ENCODE measurements at places on chromosomes 16 and 17.

DNA sequence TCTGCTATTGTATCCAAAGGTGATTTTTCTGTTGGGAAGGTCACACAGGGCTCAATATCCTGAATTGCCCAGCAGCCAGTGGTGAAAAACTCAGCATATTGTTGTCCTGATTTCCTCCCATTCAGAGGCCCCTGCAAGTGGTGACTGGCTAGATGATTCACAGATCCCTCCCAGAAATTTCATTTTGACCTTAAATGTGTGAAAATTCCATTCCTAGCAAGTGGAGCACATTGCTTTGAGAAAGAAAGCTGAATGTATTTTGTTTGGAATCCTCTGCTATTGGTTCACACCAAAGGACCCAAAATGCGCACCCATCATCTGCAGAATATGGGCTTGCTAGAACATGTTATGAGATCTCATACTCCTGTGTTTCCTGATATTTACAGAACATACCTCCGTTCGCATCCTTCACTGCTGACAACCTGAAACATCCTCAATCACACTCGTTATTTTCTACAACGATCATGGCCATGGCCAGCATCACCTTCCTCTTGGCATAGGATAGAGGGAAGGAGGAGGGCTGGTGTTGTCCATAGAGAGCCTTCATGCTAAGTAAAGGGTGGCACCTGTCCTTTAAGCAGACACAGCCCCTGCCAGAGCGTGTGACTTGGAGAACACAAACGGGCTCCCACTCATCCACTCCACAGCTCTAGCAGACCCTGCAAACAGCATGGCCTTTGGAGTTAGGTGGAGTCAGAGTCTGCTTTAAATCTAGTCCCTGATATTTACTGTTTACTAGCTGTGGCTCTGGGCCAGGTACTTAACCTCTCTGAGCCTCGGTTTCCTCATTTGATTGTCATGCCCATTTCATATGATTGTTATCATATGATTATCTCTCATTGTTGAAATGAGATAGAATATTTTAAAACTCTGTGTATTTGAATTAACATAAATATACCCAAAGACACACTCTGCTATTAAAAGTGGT is 30.4 kb upstream of the NFAT5 start:
- DNase-seq, result no peak

GRCh38 chr16:82865412-82865811 is 238.6 kb downstream of the CDH13 start:
- no peak for DNase-seq

DNA sequence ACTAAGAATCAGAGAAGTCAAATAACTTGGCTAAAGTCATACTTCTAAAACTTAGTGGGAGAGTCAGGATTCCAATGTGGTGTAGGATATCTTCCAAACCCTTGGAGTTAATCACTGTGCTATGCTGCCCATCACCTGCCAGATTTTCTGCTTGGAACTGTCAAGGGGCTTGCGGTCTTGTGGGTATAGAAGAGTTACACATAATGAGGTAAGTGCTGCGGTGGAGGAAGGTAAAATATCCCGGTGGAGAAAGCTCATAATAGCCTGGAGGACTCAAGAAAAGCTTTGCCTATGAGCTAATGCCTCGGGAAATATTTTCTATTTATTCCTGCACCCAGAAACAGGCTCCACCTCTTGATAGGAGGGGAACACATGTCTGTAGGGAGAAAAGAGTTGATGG is 195.6 kb downstream of the UTP18 start:
- DNase-seq, result no peak

DNA sequence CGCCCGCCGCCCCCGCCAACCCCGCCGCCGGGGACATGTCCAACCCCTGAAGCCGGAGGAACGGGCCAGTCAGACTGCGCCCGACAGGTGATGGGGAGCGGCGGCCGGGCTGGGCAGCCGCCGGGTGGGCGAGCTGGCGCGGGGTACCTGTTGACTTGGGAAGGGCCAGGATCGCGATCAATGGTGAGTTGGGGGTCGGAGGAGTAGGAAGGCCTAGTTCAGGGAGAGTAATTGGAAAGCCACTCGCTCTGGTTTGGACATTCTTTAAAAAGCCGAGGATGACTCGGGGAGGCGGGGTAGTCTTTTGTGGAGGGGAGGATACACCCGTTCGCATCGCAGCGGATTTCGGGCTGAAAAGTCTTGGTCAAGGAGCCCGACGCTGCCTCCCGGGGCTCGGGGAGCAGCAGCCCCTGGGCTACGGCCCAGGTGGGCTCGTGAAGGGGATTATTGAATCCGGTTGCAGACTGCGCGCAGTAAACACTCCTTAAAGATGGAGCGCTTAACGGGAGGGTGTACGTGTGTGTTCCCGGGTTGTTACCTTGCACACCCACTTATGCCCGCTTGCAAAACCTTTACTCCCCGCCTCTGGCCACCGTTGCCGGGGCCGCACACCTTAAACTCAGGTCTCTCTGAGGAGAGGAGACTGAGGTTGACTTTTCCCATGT is 123.8 kb downstream of the GOSR1 start:
- DNase-seq, result no peak

DNA sequence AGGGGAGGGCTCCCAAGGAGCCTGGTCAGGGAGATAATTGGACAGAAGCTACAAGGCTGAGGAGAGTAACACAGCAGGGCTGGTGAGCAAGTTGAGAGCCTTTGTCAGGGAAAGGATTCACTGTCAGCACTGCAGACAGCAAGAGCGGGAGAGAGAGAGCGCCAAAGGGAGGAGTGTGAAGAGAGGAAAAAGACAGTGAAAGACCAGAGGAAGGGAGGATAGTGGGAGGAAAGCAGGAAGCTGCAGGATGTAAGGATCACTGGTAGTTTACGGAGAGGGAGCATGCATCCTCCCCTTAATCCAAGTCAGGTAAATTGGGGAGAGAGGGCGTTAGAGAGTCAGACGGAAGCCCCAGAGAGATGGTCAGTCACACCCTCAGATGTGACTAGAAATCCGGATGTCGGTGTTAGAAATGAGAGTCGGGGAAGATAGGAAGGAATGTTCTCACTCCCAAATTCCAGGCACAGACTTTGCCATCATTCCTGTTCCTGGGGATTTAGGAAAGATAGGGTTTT is 13.8 kb upstream of the SPOP start:
- DNase-seq, result no peak

DNA sequence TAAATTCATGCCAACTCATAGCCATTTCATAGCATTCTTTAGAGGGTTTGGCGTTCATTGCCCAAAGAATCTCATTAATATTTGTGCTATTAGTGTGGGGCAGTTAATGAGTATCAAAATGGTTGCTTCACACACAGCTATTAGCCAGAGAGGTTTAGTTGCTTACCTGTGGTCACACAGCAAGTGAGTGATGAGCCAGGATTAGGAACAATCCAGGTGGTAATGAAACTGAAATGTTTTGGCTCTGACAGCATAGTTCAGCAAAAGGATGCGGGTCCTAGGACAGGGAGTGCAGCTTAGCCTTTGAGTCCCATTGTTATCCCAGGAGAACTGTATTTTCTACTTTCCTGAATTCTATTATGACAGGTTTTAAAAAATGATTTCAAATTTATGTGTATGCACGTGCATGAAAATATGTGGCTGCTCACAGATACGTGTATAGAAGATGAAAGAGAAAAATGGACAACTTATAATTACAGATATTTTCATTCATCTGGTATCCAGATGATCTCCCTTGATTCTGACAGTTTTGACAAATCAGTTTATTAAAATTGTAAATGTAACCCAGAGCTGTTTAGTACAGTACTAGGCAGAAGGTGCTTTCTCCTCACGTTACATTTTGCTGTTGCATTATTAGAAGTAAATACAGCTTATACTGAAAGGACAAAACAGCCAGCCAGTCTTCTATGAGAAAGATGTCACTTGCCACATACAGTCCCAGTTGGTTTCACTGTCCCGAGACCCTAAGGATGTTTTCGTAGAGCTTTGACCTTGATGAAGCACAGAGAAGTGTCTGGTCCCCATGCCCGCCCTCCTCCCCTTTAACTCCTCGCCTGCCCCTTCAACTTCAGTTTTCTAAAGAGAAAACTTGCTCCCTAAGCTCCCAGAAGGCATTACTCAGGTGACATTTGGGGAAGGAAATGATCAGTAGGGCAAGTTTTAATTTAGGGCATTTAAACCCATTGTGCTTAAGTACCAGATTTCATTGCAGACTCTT is 99.8 kb upstream of the TBX2 start:
- no peak for DNase-seq

DNA sequence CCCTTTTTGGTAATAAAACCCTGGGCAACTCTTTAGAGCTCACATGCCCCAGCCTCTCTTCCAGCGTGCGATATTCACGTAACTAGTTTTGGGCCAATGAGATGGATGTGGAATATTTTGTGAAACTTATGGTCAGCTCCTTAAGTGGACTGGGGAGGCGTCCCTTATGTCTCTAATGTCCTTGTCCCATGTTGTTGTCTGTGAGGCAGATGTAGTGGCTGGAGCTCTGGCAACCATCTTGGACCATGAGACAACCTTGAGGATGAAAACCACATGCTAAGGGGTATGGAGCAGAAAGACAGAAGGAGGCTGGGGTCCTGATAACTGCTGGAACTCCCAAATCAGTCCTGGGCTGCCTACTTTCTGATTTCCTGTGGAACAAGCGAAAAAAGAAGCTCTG is 31.4 kb upstream of the GPRC5B start:
- no peak for DNase-seq

DNA sequence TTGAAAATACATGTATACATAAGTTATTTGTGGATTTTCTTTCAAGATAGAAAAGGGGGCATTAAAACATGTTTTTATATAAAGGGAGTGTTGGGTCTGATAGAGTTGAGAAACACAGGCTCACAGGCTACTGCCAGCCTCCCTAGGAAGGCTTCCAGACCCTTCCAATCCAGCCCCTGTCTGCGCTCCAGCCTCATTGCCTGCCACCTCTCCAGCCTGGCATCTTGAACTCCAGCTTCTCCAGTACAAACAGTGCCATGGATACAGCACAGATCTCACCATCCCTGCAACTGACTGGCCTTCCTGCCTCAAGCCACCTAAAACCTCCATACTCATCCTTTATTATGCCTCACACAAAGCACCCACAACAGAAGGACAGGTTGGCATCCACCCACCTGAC is 40.7 kb downstream of the CCDC182 start:
- no peak for DNase-seq

GRCh38 chr16:17084130-17084529 is 386.6 kb downstream of the XYLT1 start:
- DNase-seq, result no peak

DNA sequence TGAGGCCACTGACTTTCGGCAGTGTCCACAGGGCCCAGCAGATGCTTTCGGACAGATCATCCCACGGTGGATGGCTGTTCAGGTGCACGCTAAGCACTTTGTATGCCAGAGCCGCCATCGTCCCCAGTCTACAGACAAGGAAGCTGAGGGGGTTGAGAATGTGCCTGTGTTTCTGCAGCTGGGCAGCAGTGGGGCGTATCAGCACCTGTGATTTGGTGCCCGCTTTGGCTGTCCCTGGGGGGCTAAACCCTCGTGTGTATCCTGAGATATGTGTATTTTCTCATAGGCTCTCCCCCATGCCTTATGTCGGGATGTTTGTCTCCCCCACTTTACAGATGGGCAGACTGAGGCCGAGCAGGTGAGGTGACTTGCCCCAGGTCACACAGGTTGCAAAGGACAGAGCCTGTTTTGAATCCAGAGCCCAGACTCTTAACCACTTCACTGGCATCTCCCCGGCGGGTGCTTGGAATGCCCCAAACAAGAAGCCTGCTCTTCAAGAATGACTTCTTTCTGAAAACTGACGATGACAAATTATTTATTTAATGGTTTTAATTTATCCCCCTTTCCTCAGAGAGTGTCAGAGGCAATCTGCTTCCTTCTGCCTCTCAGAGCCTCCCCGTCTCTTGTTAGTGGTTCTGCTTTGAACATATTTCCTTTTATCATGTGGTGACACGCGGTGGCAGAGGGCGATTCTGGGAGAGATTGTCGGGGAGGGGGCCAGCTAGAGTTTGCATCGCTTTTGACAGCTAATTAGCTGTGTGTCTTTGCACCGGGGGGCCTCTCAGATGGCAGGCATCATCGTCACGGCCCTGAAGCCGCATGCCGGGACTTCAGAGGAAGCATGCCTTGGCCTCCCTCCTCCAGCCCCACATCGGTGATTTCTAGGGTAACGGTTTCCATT is 149.6 kb upstream of the CIBAR2 start:
- DNase-seq, result no peak
